ENCODE measurements at places on chromosomes 12 and 14.

- peak; percentile 39 for DNase-seq
Observed at GRCh38 chr12:49059299-49060171, 1.1 kb downstream of the KMT2D start.

- no peak for DNase-seq
Observed at GRCh38 chr14:65225299-65226159, 123.2 kb upstream of the MAX start.

DNA sequence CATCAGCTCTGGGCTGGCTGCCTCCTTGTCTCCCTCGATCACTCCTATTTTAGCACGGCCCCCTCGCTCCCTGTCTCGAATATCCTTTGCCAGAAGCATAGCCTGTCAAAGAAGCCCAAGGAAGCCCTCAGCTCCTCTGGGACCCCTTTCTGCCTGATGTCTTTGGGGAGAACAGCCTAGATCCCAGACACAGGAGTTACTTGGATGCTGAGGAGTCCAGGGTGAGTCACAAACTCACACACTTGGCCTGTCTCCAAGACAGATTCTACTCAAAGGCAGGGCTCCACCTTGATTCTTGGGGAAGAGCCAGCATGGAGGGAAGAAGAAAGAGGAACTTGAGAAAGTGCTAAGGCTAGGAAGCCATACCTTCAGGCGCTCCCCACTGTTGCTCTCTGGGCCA lies 8.1 kb downstream of the AVIL start:
- DNase-seq = no peak

DNA sequence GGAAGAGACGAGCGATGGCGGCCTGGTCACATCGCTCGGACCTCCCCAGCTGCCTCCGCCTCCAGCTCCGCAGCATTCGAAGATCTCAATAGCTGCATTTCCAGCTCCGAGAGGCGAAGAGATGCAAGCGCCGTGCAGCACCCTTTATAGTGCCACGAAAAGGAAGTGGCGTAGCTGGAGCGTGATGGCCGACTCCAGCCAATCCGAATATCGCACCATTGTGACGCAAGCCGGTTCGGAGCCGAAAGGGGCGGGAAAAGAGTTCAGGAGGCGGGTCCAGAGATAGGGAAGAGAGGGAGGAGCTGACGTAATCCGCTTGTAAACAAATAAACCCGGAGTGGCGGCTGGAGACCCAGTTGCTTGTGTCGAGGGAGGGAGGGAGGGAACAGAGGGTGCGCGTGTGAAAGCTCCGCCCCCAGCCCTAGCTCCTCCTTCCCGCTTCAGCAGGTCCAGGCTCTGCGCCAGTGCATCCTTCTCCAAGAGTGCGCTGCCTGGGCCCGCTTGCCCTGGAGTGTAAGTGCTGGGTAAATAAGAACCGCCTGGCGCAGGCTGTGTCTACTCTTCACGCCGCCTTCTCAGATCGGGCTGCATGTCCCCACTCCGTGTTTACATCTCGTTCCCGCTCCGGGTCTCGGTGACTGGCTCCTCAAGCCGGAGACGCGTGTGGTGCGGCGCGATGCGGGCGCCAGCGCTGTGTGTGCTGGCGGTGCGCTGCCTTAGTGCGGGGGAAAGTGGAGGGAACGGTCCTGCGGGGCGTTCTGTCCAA lies at the start of gene BTG1:
Gene BTG1 (minus strand): TSS at position 116 of the 766 bp plus-strand sequence. CDS start 311 bp downstream, outside the sequence.
- peak; percentile 97 for DNase-seq

- DNase-seq = no peak
Observed at GRCh38 chr14:37858733-37859132, 263.3 kb downstream of the TTC6 start.

DNA sequence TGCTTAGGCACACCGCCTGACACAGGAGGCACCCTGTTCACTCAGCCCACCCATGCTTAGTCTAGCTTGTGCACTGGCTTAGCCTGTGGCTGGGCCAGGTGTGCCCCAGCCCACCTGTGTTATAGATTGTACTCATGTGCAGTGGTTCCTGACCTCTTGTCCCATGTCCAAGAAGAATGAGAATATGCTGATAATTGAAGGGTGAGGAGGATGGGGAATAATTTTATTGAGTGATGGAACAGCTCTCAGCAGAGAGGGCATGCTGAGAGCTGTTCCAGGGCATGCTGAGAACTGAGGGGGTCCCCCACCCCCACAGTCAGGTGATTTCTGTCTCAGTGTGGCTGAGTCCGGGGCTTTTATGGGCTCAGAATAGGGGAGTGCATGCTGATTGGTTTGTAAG lies 395.9 kb downstream of the FUT8 start:
- DNase-seq = no peak

- DNase-seq = peak; percentile 68
Observed at GRCh38 chr12:56687223-56688128, 608 bp downstream of the PTGES3 start.

DNA sequence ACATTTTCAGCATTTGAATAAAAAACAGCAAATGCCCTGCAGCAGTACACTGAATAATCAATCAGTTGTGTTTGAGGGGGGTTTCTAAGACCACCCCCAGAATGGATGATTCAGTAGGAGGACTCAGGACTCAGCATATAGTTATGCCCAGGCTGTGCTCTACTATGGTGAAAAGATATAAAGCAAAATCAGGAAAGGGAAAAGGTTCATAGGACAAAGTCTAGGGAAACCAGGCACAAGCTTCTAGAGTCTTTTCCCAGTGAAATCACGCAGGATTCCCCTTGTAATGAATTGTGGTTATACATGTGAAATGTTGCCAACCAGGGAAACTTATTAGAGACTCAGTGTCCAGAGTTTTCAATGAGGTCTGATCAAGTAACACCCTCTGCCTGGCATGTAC lies 25.0 kb upstream of the SLC17A8 start:
- DNase-seq = no peak

Measured in stimulated activated CD8-positive, alpha-beta memory T cell treated with anti-CD3 and anti-CD28 coated beads, Interleukin-4, amount 100 ng/mL, for 48 hours (primary cell).